ENCODE measurements at places on chromosomes 7 and 10.

DNA sequence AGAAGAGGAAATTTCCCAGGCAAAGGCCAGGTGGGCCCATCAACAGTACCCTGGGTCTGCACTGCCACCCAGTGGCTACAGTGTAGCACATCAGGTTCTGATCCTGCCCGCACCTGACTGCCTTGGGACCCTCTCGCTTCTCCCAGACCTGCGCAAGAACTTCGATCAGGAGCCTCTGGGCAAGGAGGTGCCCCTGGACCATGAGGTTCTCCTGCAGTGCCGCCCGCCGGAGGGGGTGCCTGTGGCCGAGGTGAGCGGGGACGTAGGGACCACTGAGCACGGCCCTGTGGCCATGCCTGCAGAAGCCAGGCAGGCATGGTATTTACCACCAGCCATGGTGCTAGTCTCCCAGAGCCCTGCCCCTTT, 33.9 kb upstream of the SLC29A3 start:
- DNase-seq = peak; percentile 12

DNA sequence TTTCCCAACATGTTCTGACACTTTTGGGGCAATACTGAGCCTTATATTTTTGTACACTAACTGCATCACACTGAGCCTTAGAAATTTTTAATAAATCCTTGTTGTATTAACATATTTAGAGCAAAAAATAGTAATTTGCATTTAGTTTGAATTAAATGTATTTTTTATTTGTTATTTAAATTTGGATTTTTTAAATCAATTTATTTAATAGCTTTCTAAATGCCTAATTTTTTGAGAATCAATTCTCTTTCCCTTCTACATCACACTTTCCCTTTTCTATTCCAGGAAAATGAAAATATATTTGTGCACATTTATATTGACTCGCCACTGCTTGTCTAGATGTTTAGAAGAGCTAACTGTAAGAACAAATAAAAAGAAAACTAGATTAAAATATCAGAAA, 414.6 kb upstream of the POM121L12 start:
- DNase-seq = no peak

DNA sequence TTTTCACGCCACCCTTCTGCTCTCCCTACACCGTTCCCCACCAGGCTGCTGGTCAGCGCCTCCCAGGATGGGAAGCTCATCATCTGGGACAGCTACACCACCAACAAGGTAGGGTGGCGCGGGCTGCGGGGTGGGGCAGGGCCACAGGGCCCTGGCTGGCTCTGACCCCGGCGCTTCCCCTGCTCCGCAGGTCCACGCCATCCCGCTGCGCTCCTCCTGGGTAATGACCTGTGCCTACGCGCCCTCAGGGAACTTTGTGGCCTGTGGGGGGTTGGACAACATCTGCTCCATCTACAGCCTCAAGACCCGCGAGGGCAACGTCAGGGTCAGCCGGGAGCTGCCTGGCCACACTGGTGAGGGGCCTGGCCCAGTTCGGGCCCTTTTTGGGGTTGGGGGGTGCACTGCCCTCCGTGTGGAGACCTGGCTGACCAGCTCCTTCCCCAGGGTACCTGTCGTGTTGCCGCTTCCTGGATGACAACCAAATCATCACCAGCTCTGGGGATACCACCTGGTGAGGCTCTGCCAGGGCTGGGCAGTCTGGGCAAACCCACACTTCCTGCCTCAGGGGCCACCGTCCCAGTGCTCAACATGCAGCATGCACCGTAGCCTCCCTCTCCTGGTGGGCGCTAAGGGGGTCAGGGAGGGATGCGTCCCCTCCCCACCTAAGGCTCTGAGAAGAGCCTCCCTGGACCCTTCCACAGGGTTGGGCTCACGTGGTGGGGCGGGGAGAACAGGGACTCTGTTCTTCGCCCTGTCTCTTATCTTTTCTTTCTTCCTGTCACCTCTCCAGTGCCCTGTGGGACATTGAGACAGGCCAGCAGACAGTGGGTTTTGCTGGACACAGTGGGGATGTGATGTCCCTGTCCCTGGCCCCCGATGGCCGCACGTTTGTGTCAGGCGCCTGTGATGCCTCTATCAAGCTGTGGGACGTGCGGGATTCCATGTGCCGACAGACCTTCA, 4.0 kb downstream of the GNB2 start:
- no peak for DNase-seq

- no peak for DNase-seq
Observed at GRCh38 chr7:107951172-107951787, 51.7 kb downstream of the LAMB1 start.

GRCh38 chr7:67663644-67664043, 667.0 kb downstream of the TYW1 start:
- DNase-seq = no peak

GRCh38 chr10:31669357-31669756, 259.3 kb downstream of the ARHGAP12 start:
- no peak for DNase-seq

DNA sequence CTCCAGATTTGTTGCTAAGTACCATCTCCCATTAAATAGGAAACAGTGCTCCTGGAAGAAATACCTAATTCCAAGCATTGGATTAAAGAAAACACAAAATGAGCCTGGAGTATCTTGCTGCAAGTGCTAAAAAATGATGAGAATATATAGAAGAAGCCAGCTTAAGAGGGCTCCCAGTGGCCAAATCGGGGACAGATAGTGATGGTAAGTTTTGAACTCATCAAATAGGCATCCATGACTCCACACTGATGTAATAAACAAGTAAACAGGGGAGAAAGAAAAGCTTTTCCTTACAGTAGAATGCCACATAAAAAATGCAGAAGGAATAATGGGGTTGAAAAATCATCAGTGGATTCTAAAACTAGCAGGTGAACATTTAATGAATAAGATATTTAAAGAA, 72.4 kb downstream of the CTTNBP2 start:
- DNase-seq = no peak

GRCh38 chr10:45640941-45641340, 31.6 kb downstream of the ZFAND4 start:
- no peak for DNase-seq

DNA sequence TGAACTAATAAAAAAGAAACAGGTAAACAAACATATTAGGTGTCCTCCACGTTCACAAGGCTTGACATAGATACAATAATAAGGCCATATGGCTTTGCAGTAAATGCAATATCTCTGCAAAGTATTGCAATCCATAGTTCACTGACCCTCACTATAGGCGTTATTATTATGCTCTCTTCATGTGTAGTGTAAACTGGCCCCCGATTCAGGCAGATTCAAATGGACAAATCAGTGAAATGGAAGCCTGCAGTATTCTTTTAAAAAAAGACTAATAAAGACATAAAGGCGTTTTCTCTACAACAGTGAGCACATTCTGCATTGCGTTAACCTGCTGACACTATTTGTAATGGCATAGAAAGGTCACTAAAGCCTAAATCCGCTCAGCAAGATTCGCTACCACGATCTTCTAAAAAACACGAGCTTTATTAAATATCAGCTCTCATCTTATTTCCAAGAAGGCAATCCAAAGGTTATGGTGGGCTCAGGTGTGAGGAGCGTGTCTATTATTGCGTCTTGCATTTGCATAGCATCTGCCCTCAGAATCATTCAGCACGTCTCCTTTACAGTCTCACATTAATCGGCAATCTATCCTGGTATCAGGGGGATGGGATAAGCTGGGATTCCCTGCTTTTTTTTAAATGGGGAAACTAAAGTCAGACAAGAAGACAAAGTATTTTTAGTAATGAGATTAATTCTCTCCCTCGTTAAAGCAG, 36.2 kb downstream of the FRMD4A start:
- no peak for DNase-seq

- DNase-seq = no peak
Observed at GRCh38 chr10:58027426-58027825, 240.3 kb downstream of the IPMK start.

Measured in stimulated activated CD4-positive, alpha-beta T cell treated with anti-CD3 and anti-CD28 coated beads, Interleukin-1b, Interleukin-23, amount 100 ng/mL, for 24 hours (primary cell).